H1 (cell line): ENCODE measurements at places on chromosomes 5 and 9.

DNA sequence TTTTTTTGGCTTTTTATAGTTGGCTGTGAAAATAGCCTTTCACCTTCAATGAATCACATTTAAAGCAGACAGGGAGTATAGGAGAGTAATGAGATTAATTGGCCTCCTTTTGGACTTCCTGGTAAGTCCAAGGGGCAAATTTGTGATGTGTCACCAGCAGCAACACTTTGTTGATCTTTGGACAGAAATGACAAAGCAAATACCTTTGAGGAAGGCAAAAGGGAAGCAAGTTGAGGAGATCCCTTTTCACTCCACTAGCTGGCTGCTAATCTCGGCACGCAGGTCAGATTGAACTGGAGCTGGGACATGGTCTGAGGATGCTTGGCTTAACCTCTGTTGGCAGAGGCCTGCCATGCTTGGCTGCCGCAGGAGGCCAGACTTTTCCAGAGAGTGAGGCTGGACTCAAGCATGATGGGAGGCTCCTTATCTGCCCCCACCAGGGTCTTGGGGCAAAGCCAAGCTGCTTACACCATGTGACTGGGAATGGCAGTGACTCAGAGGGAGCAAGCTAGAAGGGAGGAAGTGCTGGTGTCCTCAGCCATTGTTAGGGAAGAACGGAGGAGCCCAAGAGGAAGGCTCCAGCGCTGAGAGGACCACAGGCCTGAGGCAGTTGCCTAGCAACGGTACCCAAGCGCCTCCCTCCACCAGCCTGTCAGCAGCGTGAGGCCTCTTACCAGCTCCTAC, 174.5 kb upstream of the MAP1B start:
- DNase-seq: no peak

GRCh38 chr5:52727576-52727975, 60.1 kb upstream of the ITGA1 start:
- no peak for DNase-seq

- DNase-seq: no peak
These were observed 245.4 kb upstream of the TUT7 start for GRCh38 chr9:86599561-86599960.

- no peak for DNase-seq
These were observed 235.1 kb upstream of the ADAMTSL1 start for GRCh38 chr9:18238752-18239447.

- DNase-seq: no peak
These were observed 1.1 kb downstream of the CRB2 start for GRCh38 chr9:123356851-123357742.

DNA sequence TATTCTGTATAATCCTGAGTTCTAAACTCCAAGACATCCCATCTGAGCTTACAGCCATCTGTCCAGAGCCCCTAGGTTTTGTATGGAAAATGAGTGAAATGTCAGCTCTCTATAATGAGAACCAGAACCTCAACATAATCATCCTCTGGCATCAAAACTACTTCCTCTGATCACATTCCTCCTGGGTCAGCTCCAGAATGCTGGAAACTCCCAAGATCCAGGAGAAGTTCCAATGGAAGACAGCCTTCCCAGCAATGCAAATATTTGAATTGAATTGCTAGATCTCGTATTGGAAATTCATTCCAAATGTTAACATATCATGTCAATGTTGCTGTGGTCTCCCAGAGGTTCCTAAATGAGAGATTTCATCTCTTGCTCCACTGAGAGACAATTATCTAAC, 23.8 kb downstream of the C9 start:
- DNase-seq: no peak

GRCh38 chr9:122294531-122294930, 29.8 kb downstream of the MRRF start:
- no peak for DNase-seq

- no peak for DNase-seq
These were observed 59.1 kb downstream of the ATP10B start for GRCh38 chr5:160792732-160793529.

GRCh38 chr5:104513121-104513602, 950.6 kb upstream of the NUDT12 start:
- no peak for DNase-seq
